Stimulated activated naive CD4-positive, alpha-beta T cell treated with Interleukin-2 at 50 U/mL for 16 hours (primary cell): ENCODE measurements at places on chromosomes 1 and 21.

DNA sequence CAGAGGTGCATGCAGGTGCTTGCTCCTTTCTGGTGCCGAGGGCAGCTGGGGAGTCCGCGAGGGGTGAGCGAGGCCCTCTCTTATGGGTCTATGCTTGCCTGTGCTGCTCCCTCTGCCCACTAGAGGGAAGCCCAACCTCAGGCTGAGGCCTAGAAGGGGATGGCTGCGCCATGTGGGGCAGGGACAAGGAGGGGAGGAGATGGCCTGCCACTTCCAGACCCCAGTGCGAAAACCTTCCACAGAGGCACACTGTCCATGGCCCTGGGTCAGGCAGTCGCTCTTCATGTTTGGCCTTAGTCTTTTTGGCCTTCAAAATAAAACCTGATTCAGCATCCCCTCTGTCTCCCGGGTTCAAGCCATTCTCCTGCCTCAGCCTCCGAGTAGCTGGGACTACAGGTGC lies 14.0 kb downstream of the RHBG start:
- DNase-seq, result peak; percentile 44

GRCh38 chr1:239301251-239301650 lies 85.1 kb upstream of the CHRM3 start:
- no peak for DNase-seq

GRCh38 chr1:58568911-58569310 lies 8.1 kb downstream of the TACSTD2 start:
- no peak for DNase-seq

GRCh38 chr21:15104470-15104869 lies 39.7 kb upstream of the NRIP1 start:
- DNase-seq, result no peak

GRCh38 chr1:86798608-86799291 lies 94.4 kb downstream of the SH3GLB1 start:
- DNase-seq, result no peak

DNA sequence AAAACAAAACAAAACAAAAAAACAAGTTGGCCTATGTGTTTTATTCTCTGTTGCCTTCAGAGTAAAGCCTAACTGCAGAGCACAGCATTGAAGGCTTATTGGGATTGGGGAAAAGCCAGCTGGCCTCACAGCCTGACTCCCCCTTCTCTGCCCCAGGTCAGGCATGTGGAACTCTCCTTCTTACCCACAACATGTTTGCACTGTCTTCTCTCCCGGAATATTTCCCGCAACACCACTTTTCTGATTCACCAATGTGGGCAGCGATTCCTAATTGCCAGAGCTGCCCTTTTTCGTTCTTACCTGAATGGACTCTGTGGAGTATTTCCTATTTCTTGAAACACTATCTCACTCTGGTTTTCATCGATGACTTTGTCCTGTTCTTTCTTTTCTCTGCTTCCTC lies 2.8 kb upstream of the TARBP1 start:
- DNase-seq, result no peak

DNA sequence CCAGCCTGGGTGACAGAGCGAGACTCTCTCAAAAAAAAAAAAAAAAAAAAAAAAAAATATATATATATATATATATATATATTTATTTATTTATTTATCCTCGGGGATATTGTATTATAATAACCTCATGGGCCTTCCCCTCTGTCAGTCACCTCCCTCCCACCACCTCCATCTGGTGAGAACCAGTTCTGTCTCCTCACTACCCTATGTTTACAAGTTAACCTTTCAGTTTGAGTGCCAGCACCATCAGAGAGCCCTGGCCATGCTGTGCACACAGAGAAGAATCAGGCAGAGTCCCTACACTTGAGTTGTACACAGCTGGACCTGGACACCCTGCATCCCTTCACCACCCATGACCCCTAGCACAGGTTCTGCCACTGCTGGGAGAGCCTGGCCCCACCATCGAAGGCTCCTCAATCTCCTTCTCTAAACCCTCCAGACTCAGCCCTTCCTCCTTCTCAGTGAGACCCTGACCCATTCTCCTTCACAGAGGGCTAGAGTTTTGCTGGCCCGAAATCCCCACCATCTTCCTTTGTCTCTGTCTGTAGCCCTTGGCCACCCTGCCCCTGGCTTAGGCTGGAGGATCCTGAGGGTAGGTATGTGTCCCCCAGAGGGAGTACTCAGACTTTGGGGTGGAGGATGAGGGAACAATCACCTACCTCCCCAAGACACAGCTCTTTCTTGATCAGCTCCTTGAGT lies 1.2 kb downstream of the S100A5 start:
- no peak for DNase-seq

GRCh38 chr1:41695118-41695745 lies 210.7 kb upstream of the EDN2 start:
- no peak for DNase-seq
